ENCODE measurements at places on chromosomes 7 and 10. TPM values are rescaled to one million over a fixed set of nuclear protein-coding genes. Genes with fewer than 3 reads are reported as not detected.

DNA sequence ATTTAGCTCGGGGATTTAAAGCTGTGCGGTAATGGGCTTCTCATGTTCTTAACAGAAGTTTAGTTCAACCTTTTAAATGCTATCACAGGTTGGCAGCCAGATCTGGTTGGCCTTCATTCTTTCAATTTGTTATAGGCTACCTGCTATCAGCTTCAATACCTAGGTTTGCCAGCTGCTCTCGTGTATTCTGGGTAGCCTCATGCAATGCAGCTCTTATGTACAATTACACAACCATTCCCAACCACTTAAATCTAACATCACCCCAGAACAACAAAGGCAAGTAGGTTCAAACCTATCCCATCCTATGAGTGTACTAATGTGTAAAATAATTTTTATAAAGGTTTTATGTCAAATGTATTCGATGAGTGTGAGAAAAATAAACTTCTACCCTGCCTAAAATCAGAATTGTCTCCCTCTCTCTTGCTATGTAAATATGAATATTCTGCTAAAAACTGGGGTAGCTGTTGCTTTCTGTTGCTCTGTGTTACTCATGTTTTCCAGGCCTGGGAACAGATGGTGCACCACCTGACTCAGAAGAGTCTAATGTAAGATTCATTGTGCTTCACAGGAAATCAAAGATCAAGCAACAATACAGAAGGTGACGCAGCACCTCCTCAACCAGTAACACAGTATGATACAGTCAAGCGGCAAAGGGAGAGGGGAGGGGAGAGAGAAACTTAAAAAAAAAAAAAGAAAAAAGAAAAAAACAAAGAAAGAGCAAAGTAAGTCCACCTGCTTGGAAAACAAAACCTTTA, 188.6 kb downstream of the ETV1 start:
- peak; percentile 47 for DNase-seq

The DKK1 gene
- 111 TPM for total RNA-seq

GRCh38 chr7:92357260-92357659, 90.0 kb upstream of the GATAD1 start:
- no peak for DNase-seq

GRCh38 chr7:155860840-155861479, 48.7 kb upstream of the SHH start:
- no peak for DNase-seq

- DNase-seq = no peak
Measured at GRCh38 chr7:139711991-139712743, 65.6 kb downstream of the HIPK2 start.

The GATA3 gene
- 0.25 TPM for total RNA-seq

DNA sequence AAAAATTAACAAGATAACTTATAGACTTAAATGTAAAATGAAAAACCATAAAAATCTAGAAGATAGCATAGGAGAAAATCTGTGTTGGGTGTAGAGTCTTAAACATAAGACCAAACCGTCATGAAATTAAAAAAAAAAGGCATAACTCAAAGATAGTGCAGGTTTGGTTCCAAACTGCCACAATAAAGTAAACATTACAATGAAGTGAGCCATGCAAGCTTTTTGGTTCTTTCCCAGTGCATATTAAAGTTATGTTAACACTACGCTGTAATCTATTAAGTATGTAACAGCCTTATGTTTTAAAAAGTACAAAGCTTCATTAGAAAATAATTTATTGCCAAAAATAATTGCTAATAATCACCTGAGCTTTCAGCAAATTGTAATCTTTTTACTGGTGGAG, 1366.5 kb upstream of the LRRTM3 start:
- no peak for DNase-seq

DNA sequence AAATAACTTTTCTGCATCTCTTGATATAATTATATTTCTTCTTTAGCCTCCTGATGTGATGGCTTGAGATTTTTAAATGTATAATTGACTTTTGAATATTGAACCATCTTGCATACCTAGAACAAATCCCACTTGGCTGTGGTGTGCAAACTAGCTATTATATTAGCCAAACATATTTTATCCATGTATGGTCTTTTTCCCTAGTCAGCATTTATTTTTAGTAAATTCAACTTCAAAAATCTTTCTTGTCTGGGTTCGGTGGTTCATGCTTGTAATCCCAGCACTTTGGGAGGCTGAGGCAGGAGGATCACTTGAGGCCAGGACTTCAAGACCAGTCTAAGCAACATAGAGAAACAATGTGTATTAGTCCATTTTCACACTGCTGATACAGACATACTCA, 386.6 kb upstream of the VWC2 start:
- no peak for DNase-seq

The CACNB2 gene
- total RNA-seq = not detected

The NUTM2E gene
- total RNA-seq = 0.07 TPM

DNA sequence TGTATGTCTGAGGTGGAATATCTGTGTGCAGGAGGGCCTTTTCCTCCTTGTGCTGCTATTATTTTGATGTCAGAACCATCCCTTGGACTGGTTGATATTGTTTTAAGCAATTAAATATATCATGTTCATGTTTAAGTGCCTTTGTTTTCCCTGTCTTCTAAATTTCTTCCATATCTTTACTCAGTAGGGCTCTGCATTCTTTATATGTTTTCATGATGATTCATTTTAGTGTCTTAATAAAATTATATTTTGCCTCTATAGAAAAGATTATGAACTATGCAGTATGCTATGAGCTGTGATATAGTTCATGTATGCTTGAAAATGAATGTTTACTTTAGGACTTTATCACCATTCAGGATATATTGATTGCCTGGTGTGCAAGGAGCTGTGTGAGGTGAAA, 34.8 kb downstream of the AHR start:
- no peak for DNase-seq

GRCh38 chr7:83655951-83656556, 7.1 kb upstream of the SEMA3E start:
- no peak for DNase-seq

DNA sequence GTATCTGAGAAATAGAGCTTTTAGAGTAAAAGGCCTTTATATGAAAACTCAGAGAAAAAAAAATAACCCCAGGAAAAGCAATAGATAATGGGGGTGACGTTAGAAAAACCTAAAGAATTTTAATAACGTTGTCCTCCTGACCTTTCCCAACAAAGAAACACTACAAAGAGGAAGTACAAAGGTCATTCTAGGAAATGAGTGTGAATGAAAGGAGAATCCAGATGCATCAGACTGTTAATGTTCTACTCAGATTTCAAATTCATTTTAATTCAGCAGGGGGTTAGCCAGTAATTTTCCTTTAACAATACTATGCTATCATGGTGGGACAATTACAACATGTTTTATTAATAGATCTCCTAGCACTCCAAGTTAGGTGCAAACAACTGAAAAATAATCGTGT, 73.8 kb upstream of the CDK1 start:
- DNase-seq = peak; percentile 0

GRCh38 chr7:134175334-134176036, 48.3 kb downstream of the LRGUK start:
- no peak for DNase-seq

- no peak for DNase-seq
Measured at GRCh38 chr7:94600267-94600666, 55.7 kb downstream of the SGCE start.

DNA sequence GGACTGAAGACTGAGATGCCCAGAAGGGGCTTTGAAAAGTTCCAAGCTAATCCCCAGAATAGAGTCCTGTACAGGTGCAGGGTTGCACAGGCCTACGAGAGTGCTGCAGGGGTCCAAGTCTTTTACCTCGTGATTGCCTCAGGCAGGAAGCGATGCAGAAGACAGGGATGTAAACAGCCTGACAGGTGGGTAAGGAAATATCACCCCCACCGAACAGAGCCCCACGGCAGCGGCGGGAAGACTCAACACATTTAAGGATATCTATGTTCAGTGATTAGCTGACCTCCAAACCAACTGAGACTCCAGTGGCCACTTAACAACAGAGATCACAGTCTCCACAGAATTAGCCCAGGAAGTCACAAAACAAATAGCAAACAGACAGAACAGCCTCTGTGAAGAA, 73.9 kb upstream of the VIPR2 start:
- no peak for DNase-seq

The UPK3B gene
- total RNA-seq = not detected

DNA sequence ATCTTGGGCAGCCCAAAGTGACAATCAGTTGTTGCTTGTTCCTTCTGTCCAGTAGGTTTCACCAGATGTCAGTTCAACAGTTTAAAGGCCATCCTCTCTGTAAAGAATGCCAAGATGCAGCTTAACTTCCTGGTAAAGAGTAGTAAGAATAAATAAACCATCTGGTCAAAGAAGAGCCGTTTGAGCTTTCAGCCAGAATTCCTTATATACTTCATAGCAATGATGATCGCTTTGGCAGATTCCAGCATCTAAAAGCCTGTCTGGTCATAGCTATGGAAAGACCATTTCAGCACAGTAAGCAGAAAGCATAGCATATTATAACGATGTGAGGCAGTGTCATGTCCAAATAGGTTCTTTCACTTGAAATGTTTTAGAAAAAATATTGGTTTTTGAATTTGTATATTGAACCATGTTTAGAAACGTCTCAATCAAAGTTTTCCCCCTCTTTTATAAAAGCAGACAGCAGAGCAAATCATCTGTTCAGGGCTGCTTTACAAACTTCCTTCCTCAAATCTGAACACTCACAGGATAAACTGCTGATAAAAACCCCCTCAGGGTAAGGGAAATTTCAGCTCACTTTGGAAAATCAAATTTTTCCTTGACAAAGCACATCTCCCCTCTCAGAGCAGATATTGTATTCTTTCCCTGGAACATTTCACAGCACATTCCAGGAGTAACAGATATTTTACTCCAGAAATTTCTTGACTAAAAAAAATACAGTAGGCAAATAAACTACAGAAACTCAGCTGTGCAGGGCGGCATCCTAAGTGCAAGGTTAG, 184.1 kb downstream of the NOC3L start:
- no peak for DNase-seq

The FEZF1 gene
- not detected for total RNA-seq

DNA sequence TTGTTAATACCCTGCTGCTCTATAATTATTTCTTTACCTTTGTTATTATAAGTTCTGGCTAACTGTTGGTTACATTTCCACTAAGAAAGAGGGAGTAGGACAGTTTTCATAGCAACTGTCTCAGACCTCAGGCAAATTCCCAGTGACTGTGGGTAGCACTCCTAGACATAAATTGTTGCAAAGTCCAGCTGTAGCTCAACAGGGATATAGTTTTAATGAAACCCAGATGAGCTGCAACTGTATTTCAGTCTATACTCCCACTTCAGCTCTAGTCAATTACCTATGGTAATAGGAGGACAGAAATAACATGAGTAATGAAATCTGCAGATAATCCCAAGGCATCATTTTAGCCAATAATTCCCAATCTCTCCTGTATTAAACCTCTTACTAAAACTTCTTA, 103.0 kb upstream of the SEMA3A start:
- DNase-seq = no peak

DNA sequence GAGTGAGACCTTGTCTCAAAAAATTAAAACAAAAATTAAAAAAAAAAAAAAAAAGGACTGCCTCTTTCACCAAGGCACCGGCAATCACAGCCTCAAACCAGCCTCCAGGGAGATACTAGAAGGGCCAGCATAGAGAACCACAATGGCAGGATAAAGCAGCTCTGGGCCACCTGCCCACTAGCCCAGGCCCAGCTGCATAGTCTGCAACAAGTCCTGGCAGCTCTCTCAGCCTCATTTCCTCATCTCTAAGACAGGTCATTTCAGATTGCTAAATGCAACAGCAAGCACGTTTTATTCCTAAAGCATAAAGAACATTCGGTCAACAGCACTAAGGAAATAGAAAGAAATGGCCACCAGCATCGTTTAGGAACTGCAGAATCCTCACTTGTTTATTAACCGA, 28.8 kb downstream of the XPNPEP1 start:
- peak; percentile 73 for DNase-seq

DNA sequence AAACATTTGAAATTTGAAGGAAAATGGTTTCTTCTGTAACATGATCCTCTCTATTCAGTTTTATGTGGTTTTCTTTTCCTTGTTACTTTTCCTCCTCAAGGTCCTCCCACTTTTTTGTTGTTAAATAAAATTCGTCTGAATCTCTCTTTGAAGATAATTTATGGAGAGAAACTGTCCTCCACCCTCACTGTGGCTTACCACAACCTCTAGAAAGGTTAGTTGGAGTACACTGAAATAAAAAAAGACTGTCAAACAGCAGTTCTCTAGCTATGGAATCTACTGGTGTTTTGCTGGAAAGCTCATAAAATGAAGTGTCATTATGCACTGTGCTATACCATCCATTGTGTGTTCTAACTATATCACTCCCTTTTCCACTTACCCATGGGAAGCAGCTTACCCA, 189.4 kb downstream of the HDAC9 start:
- DNase-seq = no peak

GRCh38 chr10:3978761-3979160, 193.8 kb upstream of the KLF6 start:
- DNase-seq = no peak

- no peak for DNase-seq
Measured at GRCh38 chr10:131817866-131818509, 82.8 kb upstream of the PPP2R2D start.

DNA sequence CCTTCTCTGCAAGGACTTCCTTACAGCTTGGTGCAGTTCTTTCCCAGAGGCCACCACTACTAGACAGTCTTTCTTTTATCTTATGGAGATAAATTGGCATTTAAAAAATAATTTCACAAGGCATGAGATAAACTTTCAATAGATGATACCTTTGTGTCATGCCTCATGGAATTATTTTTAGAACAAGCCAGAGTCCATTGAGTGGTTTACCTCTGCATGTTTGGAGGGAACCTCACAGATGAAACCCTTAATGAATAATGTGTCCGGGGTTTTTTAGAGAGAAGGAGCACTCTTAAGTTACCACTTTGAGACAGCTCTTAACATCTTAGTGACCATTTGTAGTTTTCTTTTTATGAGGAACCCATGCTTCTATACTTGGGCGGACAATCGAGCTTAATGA, 17.2 kb downstream of the NODAL start:
- no peak for DNase-seq

The MYOZ1 gene
- not detected for total RNA-seq

DNA sequence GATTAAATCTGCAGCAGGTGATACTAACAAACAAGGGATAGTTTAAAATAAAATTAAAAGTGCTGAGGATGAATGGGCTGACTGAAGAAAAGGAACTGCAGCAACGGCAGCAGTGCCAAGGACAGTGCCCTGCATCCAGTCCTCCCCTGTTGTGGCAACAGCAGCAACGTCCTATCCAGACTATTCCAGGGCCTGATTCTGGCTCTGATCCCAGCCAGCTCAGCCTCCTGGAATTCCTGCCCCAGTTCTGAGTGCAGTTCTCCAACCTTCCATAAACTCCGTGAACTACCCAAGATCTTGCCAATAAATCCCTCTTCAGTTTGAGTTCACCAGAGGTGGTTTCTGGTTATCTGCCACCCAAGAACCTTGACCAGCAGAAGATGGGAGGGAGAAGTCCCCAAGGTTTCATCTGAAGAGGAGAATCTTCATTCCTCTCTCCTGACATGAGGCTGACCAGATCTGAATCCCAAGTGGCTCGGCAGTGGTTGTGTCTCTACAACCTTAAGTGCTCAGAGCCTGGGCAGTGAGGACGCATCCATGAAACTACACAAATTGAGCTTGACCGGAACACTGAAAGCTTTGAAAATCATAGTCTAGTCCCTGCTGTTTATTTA, 115.8 kb downstream of the SORBS1 start:
- peak; percentile 71 for DNase-seq

- DNase-seq = no peak
Measured at GRCh38 chr7:55245271-55245723, 119.8 kb upstream of the LANCL2 start.

The SLC13A4 gene
- total RNA-seq = not detected
